ENCODE measurements at places on chromosomes 5 and 9. TPM values are rescaled to one million over a fixed set of nuclear protein-coding genes. Genes with fewer than 3 reads are reported as not detected.

Gene IRX2
- 0.62 TPM for total RNA-seq

Gene CBY3
- total RNA-seq: not detected

Gene FRMPD1
- not detected for total RNA-seq

Gene GPRIN1
- total RNA-seq: 3.2 TPM

Gene ARHGEF37
- total RNA-seq: 0.99 TPM
